ENCODE measurements at places on chromosomes 13 and 19.

- DNase-seq = no peak
These were observed 7.9 kb upstream of the AKAP8L start for GRCh38 chr19:15426485-15427349.

DNA sequence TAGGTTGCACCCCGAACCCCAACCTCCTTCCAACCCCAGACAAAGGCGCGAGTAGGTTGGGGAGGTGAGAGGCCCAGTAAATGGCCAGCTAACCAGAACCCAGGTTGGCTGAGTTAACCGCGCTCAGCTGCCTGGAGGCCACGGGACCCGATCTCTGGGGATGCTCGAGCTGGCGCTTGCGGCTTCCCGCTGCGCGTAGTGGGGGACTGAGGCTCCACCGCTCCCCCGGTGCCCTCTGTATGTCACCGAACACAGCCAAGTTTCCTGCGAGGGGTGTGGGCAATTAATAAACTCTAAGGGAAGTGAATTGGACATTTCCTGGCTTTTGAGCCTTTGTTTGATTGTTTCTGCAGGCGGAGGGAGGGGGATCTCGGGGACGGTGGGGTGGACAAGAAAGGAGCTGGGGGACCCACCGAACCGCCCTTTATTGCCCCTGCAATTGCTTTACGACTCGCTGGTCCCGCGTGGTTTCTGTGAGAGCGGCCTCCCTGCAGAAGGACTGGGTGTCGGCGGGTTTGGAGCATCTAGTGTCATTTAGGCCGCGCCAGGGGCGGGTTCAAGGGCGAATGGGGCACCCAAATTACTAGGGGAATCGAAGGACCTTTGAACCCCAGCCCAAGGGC lies 3.5 kb upstream of the ZIC5 start:
- no peak for DNase-seq

DNA sequence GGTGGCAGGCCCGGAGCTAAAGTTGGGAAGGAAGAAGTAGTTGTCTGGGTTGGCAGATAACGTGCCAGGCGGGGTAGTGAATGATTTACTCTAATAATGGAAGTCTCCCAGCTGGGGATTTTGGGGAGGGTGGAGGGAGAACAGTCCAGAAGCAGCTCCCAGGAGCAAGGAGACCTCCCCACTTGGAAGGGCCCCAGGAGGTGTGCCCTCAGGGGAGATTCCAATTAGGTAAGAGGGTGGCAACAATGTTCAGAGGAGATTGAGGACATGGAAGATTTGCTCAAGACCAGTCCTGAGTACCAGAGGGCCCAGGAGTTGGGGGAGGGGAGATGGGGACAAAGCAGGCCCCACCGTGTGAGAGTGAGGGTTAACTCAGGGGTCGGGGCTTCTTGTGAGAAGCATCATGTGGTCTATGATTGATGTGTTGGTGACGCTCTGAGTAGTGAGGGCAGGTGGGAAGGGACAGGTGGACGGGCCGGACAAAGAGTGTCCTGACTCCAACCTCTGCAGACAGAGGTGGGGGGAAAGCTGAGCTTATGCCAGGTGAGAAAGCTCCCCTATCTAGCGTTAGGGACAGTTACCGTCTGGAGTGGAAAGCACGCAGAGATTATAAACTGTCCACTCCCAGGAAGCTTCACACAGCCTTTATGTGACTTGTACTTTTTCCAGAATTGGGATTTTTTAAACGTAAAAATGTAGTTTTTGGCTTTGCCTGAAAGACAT lies 3.5 kb downstream of the SPINT2 start:
- DNase-seq = no peak

DNA sequence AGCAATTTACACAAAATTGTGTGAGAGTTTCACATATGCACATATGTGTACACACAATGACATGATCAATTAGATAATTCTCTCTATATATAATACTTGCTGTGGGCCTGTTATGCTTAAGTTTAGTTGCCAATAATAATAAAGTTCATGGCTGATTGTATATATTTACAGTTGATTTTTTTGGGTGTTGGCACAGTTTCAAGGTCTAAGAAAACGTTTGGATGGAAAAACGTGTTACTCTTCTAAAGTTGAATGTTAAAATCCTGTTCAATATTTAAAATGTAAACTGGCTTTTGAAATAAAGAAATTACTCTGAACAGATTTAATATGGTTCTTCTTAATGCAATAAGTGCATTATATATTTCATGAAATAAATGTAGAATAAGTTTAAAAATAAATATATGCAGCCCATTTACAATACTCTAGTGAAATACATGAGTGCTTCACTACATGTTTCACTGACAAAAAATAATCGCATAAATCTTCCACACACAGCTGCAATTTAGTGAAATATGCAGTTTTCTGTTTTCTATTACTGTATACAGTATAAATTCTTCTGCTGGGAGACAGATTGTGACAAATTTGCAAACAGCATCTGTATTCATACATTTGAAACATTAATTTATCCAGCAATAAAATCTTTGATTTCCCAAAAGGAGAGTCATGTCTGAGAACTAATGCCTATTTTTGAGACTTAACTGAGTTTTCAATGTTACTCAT lies 586.9 kb upstream of the KLHL1 start:
- no peak for DNase-seq

DNA sequence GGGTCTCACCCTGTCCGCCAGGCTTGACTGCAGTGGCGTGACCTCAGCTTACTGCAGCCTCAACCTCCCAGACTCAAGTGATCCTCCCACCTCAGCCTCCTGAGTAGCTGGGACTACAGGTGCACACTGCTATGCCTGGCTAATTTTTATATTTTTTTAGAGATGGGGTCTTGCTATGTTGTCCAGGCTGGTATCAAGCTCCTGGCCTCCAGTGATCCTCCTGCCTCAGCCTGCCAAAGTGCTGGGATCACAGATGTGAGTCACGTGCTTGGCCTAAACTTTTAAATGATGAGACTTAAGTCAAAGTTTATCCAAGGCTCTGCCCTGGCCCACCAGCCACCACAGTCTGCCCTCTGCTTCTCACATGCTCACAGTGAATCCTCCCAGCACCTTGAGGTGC lies 2.2 kb downstream of the C19orf33 start:
- DNase-seq = no peak

DNA sequence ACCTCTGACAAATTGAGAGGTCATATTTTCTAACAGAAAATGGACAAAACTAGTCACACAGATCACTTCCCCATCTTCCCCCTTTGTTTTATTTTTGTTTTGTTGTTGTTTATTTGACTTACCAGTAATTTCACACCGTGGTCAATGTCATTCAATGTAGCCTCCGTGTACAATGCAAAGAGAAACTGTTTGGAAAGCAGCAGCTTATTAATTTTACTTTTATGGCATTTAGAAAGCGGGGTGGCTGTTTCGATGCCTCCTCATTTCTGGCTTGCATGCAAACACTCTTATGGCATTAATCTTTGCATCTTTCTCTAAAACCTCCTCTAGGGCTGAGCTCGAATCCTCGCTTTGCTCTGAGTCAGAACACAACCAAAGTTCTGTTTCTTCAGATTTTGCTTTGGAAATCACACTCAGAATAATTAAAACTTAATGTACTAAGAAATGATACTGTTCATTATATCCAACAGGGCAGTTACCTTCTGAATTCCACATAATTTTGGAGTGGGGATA lies 77.0 kb downstream of the ZNF536 start:
- no peak for DNase-seq

GRCh38 chr13:44801990-44802389 lies 187.3 kb downstream of the NUFIP1 start:
- DNase-seq = peak; percentile 83

- DNase-seq = no peak
These were observed 196.5 kb downstream of the GPC6 start for GRCh38 chr13:93422980-93423543.

DNA sequence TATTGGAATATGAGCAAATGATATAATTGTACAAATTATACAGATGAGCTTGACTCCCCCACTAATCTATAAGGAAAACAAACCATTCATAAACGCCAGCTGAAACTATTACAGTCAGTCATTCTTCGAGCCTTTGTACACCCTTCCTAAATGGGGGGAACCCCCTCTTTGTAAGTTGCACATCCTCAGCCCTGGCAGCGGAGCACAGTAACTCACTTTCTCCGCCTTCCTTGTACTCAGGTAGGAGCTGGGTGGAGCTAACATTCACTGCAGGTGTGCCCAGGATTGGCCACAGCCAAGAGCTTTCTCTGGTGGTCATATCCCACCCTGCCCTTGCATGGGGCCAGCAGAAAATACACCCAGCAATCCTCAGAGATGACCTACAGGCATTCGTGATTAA lies 28.6 kb downstream of the PIN1 start:
- DNase-seq = no peak

GRCh38 chr19:47109541-47110375 lies 3.8 kb downstream of the ZC3H4 start:
- peak; percentile 71 for DNase-seq

- DNase-seq = no peak
These were observed 198.8 kb downstream of the NBEA start for GRCh38 chr13:35140831-35141230.

DNA sequence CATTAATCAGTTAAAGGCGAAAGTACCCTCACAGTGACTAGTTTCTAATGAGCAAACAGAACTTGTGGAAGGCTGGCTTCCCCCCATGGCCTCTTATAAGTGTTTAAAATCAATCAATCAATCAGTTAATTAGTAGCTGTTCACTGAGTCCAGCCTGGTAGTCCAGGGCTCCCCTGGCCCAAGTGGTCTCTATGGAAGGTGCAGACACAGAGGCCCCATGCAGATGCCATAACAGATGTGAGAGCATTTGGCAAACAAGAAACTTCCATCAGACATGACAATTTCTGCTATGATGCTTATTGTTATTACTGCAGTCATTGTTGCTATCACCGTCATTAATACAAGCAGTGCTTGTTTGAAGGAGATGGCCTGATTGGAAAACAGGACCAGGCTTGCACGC lies 179.0 kb upstream of the TSHZ3 start:
- DNase-seq = no peak

DNA sequence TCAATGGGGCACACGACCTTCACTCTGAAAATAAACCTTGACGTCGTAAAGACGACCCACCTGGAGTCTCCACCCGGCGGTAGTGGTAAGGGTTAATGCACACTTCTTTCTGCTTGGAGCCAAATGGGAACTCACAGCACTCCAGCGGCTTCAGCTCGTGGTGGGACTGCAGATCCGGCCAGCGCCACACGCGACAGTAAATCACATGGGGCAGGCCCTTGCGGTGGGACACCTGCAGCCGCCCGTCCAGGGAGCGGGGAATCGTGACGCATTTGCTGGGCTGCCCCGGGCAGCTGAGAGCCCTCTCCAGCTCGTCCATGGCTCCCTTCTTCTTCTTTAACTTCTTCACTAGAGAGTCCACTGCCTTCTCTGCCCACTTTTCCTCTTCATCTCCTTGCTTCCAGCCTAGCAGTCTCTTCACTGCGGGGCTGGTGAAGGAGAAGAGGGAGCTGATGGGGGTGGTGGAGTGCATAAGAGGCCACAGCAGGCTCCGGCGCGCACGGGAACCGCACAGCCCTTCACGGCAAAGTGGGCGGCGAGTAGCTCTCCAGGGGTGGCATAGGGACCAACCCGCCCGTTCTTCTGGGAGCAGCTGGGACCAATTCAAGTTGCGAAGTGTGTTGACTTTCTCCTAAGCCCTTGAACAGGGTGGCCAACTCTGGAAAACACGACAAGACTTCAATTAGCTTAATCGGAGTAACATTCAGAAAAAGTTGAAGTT lies 40.7 kb downstream of the SMAD9 start:
- DNase-seq = no peak

DNA sequence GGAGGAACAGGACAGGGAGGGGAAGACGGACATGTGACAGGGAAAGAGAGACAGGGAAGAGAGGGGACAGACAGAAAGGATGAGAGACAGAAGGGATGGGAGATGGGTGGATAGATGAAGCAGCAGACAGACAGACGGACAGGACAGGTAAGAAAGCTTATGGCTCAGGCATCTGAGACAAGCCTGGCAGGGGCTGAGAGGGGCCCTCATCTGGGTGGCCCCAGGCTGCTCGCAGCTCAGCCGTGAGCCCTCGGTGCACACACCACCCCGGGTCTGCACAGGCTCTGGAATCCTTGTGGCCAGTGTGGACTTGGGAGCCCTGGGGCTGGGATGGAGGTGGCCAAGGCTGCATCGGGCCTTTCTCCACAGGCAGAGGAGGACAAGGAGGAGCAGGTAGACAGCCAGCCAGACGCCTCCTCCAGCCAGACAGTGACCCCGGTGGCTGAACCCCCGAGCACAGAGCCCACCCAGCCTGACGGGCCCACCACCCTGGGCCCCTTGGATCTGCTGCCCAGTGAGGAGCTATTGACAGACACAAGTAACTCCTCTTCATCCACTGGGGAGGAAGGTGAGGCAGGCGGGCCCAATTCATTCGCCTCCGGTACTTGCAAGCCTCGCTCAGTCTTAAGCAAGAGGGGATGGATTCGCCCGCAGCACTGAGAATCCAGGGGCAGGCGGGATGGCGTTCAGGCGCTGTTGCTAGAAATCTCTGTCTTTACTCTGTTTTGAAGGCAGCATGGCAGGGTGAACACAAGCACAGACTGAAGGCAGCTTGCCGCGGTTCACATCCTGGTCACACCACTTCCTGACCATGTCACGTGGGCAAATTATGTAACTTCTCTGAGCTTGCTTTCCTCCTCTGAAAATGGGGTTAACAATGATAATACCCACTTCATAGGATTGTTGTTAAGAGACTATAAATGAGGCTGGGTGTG lies 14.0 kb downstream of the GRAMD1A start:
- no peak for DNase-seq

- DNase-seq = no peak
These were observed 1276.0 kb downstream of the EFNB2 start for GRCh38 chr13:105259426-105259825.

- DNase-seq = no peak
These were observed 193.3 kb downstream of the USP12 start for GRCh38 chr13:26978081-26978860.

DNA sequence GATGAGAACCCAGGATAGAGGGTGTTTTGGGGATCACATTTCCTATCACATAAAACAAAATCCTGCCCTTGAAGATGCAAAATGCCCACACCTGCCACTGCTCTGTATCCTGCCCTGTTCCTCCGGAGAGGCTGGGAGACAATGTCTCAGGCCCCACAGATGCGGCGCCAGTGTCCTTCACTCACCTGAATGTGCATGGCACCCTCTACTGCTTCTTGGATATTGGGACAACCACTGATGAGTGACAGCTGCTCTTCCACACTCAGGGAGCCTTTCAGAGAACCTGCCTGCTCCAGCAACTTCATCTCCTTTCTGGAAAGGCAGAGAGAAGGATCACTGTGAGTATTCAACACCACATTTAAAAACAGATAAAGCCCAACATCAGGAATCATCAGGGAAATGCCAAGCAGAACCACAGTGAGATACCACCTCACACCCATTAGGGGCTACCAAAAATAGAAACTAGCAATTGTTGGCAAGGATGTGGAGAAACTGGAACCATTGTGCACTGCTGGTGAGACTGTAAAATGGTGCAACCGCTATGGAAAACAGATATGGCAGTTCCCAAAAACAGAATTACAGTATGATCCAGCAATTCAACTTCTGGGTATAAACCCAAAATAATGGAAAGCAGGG lies 36.4 kb downstream of the CRYL1 start:
- no peak for DNase-seq

DNA sequence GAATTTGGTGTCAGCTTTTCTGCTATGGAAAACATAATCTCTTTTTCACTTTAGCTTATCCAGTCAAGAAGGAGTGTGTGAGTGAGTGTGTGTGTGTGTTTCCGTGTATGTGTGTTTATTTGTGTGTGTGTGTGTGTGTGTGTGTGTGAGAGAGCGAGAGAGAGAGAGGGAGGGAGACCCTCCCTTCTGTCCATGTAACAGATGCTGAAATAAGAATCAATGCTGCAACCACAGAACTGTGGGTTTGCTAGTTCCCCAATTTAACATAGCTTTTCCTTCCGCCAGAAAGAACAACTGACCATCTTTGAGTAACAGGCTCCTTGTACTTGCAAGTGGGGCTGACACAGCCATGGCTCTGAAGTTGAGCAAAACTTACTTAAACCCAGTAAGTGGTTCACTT lies 5.2 kb downstream of the LCP1 start:
- no peak for DNase-seq

Measured in astrocyte of the spinal cord (primary cell).